RCC 7860 (cell line): ENCODE measurements at places on chromosomes 3 and 15.

GRCh38 chr3:159866201-159866746, 122.4 kb upstream of the IL12A start:
- no peak for DNase-seq

DNA sequence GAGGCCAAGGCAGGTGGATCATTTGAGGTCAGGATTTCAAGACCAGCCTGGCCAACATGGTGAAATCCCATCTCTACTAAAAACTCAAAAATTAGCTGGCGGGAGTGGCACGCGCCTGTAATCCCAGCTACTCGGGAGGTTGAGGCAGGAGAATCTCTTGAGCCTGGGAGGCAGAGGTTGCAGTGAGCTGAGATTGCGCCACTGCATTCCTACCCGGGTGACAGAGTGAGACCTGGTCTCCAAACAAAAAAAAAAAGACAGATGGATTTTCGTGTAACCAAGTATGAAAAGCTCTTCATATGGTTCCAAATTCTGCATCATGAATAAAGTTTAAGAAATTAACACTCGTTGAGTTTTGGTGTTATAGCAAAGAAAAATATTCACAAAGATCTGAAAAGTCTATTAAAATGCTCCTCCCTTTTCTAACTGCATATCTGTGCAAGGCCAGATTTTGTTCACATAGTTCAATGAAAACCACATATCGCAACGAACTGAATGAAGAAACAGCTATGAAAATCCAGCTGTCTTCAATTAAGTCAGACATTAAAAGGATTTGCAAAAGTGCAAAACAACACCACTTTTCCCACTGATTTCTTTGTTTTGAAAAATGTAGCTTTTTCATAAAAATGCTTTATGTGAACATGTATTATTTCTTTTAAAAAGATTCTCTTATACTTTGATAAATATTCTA, 23.8 kb upstream of the FBLN2 start:
- DNase-seq: no peak

DNA sequence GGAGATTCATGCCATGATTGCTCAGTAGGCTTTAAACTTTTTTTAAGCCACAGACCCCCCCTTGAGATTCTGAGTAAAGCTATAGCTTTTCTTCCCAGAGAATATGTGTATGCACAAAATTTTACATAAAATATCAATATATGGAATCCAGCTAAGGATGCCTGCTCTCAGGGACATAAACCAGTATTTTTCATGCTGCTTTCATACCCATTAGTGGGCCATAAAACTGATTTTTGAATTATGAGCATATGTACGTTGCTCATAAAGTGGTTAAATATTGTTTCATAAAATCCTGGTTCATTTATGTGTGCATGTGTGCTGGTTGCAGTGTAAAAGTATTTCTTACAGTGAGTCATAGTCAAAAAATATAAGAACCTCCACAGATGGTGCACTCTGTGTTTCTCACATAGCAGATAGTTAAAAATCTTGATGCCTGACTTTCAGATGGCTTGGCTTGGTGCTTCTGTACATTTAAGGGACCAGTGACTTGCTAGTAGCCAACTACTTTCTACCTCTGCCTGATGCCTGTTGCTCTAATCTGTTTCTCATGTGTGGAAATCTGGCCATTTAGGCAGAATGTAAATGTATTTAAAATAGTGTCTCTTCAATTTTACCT, 71.9 kb downstream of the ARHGEF26 start:
- DNase-seq: no peak

DNA sequence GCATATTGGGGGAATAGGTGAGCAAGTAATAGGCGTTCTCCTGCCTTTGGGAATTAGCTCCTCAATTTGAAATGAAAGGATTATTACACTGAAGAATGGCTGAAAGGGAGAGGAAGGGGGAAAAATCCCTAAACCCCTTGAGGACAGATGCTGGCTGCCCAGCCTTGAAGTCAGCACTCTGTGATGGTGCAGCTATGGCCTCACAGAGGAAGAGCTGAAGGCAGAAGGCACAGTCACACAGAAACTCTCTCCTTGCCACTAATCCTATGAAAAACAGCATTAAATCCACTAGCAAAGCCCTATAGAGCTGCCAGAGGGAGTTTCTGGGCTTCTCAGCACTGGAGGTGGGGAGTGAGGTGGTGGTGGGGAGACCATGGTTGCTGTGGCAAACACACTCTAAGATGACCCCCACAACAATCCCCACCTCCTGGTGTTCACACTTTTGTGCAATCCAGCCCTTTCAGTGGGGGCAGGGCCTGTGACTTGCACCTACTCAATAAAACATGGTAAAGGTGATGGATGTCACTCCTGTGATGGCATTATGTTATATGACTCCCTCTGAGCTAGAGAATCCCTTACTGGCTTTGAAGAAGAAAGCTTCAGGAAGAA, 101.2 kb downstream of the RFTN1 start:
- DNase-seq: no peak

GRCh38 chr3:188797045-188797444, 374.7 kb upstream of the TPRG1 start:
- no peak for DNase-seq

DNA sequence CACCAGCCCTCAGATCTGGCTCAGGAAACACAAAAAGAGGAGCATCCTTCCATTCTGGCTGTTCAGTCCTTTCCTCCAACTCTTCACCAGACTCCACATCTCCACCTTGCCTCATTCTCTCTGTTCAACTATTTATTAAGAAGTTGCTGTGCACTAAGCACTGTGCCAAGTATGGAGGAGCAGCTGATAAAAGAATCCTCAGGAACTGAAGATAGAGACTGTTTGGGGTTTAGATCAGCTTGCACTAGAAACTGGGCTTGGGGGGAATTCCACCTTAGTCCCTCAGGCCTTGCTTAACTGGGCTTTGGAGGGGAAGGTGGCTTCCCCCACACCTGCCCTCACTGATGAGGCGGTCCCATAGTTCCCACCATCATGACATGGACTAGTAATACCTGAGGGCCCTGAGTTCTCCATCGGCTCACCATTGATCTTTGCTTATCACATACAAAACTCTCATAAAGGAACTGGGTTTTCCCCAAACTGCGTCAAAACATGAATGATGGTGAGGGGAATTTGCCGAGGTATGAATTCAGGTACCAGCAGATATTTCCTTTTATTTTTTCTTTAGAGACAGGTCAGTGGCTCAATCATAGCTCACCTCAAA, 1.7 kb upstream of the CCR8 start:
- no peak for DNase-seq

- no peak for DNase-seq
Measured at GRCh38 chr3:66400411-66401156, 100.2 kb downstream of the LRIG1 start.

DNA sequence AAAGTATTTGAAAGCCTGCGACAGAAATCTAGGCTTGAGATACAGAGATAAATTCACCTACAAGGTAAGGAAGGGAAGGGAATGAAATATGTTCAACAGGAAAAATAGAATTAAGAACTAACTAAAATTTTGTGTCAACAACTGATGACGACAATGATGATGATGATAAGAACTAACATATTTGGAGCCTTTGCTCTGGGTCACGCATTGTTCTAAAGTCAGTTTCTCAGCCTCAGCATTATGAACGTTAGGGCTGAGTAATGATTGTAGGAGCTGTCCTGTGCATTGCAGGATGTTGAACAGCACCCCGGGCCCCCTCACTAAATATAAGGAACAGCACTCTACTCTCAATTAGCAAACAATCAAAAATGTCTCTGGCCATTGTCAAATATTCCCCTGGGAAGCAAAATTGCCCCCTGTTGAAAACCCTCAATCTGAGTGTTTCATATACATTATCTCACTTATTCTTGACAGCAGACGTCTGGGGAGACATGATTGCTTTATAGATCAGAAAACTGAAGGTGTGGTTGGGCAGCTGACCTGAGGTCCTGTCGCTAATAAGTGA, 88.5 kb downstream of the ERC2 start:
- DNase-seq: no peak

- no peak for DNase-seq
Measured at GRCh38 chr15:52243697-52244555, 51.7 kb downstream of the MYO5C start.

GRCh38 chr3:44227632-44228031, 14.1 kb upstream of the TOPAZ1 start:
- DNase-seq: no peak

DNA sequence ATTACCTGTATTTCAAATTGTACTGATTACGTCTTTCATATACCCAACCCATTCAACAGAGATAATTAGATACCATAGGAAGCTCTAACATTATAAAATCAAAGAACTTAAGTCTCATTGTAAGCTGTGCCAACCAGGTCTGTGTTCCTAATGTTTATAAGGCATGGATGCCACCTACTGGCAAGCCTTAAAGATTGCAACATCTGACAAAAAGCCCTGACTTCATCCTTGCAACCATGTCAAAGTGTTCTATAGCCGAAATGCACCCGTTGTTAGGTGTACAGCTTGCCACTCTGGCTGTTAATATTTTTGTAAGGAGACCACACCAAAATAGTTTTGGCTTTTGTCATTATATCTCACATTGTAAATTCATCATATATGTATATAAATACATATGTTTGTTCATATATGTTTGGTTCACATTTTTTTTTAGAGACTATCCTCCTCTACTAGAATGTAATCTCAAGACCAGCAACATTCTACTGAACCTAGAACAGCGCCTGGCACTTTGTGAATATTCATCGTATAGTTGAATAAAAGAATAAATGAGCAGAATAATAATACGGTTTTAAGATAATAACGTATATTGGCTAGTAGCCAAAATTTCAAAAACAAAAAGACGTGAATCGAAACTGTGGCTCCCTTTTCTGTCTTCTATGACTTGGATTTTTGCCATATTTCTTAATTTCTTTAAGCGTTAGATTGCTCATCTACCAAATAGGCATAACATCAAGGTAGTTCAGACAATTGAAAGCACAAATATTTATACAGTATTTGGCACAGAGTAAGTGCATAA, 258.1 kb downstream of the TBL1XR1 start:
- peak; percentile 59 for DNase-seq
